ENCODE measurements at places on chromosomes 5 and 9.

DNA sequence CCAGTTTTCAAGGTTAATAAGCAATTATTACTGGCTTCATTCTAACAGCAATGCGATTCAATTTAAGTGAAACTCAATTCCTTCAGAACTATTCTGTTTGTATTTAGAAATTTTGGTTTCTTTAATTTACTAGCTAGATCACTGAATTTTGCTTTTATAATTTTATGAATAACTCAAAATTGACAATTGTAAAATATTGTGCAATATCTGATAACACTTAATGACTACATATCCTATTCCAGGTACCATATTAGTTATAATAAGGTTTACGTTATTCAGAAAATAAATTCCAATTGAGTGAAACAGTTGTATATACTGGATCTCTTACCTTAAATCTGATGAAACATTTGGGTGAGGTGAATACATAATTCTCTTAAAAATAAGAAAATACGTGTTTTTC, 1348.3 kb upstream of the CDH6 start:
- no peak for DNase-seq

- DNase-seq = no peak
Measured at GRCh38 chr5:135916638-135917263, 21.1 kb upstream of the IL9 start.

DNA sequence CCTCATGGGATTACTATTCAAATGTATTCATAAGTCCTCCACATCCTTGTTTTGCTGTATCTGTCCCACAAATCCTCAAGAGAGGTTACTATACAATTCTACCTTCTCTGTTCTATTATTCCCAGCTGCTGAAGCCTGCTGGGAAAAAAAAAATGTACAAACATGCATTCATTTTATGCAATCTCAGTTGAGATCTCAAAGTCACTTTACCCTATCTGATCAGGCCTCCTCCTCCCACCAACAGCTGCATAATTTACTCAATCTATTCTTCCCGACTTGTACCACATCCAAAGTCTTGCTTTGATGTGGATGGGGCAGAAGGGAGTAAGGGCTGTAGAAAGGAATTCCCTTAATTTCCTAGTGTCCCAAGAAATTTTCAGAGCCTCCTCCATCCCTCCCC, 28.6 kb downstream of the PSIP1 start:
- no peak for DNase-seq

DNA sequence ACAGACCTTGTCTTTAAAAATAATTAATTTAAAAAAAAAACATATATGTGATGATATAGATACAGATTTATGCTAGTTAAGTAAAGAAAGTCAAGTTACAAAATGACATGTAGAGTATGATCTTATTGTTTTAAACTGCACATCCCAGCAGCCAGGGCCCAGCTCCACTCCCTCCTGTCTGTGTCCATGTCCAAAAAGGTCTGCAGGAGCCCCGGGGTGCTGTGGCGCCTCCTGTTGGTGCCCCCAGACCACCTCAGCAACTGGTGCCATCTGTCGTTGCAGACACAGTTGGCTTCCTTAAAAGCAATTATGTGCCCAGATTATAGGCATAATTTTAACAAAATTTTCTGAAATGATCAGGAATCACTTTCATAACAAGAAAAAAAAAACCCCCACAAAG, 33.3 kb downstream of the IPPK start:
- DNase-seq = no peak

- no peak for DNase-seq
Measured at GRCh38 chr9:81823672-81824554, 104.3 kb upstream of the SPATA31D4 start.

GRCh38 chr5:125012727-125013451, 266.4 kb upstream of the ZNF608 start:
- no peak for DNase-seq

- DNase-seq = no peak
Measured at GRCh38 chr5:97095318-97095732, 47.1 kb downstream of the LIX1 start.

DNA sequence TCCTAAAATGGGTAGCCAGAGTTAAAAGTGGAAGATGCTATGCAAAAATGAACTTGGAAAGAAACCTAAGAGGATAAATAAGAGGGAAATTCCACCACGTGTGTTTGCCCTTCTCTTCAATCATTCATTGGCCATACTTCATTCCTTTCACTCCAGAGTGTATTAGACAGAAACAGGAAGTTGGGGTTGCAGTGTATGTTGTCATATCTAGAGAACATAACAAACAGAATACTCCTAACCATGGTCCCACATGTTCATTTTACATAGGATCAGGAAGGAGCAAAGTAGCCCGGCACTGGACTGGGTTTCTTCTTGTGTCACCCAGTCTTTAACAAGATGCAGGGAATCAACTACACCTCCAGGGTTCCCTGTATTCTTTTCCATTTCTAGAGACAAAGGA, 7.6 kb upstream of the GPBP1 start:
- DNase-seq = no peak

DNA sequence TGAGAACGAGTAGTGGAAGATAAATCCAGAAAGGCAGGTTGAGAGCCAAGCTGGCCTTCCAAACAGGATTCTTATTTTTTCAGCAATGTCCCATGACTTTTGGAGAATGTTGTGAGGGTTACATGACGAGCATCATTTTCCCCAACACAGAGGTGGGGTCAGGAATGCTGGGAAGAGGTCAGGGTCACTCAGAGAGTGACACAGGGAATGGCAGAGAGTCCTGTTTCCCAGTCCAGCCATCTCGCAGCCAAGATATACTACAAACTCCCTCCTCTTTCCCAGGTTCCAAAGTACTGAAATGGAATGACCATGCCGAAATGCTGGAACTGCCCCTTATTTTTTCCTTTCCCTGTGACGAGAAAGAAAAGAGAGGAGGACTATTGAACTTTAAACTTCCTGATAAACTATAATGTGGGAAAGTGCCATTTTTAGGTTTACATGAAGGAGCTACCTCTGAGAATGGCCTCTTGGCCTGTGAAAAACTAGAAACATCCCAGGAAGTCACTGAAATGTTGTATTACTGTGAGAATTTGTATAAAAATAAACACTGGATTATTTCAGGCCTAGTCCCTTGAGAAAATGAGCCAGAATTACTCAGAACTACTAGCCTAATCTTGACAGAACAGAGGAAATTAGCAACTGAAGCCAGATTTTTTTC, 420.4 kb downstream of the CETN3 start:
- DNase-seq = no peak

- DNase-seq = no peak
Measured at GRCh38 chr9:136794281-136794999, 1.7 kb upstream of the CCDC183 start.

- no peak for DNase-seq
Measured at GRCh38 chr9:77023726-77024125, 4.3 kb downstream of the FOXB2 start.

DNA sequence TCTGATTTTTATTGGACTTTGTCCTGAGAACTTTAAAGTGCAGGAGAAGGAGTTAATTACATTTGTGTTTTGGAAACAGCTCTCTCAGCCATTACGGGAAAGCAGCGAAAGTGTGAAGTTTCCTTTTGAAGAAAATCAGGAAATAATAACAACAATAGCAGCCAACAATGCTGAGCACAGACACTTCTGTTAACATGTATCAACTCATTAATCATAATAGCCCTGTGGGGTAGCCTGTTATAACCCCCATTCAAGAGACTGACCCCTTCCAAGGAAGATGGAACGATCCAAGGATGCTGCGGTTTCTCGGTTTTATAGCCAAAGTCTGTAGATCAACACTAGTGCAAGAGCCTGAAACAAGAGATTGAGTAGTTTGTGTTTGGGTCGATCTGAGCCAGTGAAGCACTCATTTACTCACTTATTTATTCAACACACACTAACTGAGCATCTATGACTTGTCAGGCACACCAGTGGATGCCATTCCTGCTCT, 195.5 kb downstream of the DRD1 start:
- no peak for DNase-seq

DNA sequence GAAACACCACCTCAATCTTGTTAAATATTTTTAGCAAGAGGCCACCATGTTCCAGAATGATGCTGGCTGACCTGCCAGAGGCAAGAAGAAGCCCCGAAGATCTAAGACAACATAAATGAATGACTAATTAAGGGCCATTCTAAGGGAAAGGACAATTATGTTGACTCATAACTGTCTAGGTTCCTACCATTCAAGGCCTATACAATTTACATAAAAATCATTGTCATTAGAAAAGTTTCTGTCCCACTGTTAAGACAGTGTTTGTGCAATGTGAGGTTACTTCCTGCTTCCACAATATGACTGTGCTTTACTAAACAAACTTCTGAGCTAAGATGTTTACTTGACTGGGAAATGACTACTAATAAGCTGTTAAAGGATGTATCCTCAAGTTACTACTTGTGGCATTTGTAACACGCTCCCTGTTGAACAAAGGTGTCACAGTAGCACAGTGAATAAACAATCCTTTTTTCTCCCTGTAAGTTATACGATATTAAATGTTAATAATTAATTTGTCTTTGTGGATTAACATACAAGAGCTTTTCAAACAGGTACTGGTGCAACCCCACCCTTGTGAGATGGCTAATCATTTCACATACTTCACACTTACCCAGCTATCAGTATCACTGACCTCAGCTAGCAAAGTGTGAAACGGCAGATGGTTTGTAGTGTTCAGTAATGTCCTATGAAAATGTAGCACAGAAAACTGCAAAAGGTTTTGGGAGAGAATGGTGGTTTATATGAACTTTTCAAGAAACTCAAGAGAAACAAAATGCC, 195.8 kb downstream of the EFNA5 start:
- no peak for DNase-seq

- no peak for DNase-seq
Measured at GRCh38 chr9:124742940-124743339, 28.2 kb downstream of the NR6A1 start.

DNA sequence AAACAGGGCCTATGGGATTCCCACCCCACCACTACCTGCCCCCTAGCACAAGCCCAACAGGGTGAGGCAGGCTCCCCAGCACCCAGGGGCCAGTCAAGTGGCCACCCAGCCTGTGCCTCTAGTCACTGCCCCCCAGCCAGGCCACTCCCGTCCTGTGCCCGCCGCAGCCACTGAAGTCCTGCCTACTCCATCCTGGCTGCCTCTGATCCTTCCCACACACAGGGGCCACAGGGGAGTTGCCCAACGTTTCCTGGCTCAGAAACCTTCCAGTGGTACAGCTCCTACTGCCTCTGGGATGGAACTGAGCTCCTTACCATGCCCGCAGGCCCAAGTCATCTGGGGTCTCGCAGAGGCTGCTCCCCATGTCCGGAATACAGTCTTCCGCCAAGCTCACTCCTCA, 70.2 kb upstream of the STXBP1 start:
- no peak for DNase-seq

DNA sequence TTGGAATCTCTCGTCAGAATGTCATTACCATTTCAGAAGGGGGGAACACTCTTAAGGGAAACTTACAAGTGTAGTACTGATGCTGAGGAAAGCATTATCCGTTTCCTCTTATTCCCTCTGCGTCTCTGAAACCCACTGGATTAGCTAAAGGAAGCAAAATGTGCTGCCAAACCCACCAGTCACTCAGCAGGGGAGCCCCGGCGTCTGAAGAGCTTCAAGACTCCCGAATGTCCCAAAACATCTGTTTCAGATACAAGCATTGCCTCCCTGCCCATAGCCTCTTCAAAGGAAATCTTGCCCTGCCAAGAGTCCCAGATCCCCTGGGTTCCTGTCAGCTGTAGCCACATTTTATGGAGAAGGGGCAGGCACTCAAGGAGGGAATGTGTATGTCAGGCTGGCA, 1.0 kb upstream of the HCN1 start:
- no peak for DNase-seq

Data from right lobe of liver (tissue), 6 donors.